ENCODE measurements at places on chromosomes 13 and 19.

GRCh38 chr13:105452895-105453294 is 1082.6 kb downstream of the EFNB2 start:
- DNase-seq, result no peak

DNA sequence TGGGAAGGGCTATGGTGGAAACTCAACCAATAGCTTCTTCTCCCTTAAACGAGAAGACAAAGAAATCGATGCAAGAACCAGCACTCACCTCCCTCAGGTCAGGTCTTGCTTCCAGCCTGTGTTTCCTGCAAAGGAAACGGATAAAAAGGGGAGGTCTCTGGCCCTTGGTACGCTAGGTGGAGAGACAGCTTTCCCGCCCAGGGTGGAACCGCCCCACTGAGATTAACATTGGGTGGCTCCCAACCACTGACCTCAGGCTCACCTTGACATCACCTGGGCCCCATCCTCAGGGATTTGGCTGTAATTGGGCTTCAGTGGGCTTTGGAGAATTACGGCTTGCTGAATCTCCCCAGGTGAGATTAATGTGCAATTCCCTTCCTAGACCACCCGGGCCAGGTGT is at the start of gene NLRP7:
Gene NLRP7, minus strand, starts transcription at position 150 of the 400 bp plus-strand sequence.
- DNase-seq, result no peak

DNA sequence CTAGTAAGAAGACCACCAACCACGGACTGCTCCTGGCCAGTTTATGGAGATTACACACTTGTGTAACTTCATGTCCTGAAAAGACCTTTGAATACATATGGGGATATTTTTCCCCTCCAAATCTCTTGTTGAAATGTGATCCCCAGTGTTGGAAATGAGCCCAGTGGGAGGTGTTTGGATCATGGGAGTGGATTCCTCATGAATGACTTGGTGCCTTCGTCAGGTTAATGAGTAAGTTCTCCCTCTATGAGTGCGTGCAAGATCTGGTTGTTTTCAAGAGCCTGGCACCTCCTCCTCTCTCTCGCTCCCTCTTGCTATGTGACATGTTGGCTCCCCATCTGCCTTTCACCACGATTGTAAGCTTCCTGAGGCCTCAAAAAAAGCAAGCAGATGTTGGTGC is 769.0 kb upstream of the SLITRK1 start:
- no peak for DNase-seq

DNA sequence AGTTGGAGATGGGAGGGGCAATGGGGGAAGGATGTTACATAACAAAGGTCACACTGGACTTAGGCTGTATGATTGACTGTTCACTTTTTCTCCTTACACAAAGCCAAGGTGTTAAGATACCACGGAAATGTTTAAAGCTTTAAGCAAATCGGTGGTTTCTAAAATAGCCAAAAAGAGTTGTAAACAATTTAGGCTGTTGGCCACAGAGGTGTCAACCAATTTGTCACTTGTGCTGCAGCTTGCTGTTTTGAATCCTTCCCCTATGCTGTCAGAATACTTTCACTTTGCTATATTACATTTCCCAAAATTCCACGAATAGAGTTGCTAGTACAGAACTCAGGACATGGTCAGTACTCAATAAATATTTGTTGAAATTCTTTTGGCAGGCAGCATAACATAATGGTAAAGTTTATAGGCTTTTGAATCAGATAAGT is 149.3 kb downstream of the VWA8 start:
- DNase-seq, result no peak

- no peak for DNase-seq
Observed at GRCh38 chr13:23322353-23323336, 110.9 kb downstream of the SACS start.

GRCh38 chr13:99803141-99803540 is 168.4 kb downstream of the ZIC5 start:
- no peak for DNase-seq

DNA sequence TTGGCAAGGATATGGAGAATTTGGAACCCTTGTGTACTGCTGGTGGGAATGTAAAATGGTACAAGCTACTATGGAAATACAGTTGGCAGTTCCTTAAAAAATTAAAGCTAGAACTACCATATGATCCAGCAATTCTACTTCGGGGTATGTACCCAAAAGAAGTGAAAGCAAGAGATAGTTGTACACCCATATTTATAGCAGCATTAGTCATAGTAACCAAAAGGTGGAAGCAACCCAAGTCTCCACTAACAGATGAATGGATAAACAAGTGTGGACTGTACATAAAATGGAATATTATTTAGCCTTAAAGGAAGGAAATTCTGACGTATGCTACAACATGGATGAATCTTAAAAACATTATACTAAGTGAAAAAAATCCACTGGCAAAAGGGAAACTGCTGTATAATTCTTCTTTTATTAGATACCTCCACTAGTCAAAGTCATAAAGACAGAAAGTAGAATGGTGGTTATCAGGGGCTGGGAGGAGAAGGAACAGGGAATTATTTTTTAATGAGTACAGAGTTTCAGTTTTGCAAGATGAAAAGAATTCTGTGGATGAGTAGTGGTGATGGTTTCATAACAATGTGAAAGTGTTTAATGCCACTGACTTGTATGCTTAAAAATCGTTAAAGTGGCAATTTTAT is 141.6 kb downstream of the RXFP2 start:
- no peak for DNase-seq

Data from GDM1 (cell line).